WTC11 (cell line): ENCODE measurements at places on chromosomes 2 and 18.

DNA sequence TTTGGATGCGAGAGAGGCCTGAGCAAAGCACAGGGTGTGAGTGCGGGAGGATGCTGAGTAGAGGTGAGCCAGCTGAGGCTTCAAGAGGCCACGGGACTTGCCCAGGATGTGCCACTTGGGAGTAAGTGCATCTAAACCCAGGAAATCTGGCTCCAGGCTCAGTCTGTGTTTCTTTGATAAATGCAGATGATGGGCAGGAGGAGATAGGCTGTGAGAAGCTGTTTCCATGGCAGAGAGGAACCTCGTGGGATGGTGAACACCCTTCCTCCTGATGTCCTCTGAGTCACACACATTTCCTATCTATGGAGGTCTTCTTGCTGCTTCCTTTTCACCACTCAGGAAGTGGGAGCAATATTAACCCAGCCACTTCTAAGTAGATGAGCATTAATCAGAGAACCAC, 38.4 kb upstream of the CELF4 start:
- no peak for DNase-seq

GRCh38 chr2:68203587-68203986, 45.9 kb downstream of the PNO1 start:
- DNase-seq, result no peak

DNA sequence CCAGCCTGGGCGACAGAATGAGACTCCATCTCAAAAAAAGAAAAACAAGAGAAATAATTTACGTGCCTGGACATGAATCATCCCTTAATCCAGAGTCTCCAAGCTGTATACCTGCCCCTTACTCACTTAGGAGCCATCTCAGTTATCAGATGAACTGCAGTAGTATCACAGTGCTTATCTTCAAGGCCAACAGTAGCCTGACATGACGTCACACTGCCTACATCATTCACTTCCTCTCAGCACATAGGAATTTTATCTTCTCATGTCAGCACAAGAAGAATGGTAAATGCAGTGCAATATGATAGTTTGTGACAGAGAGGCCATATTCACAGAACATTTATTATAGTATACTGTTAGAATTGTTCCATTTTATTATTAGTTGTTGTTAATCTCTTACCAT, 216.6 kb downstream of the SS18 start:
- no peak for DNase-seq

GRCh38 chr18:31555971-31556747, 35.5 kb upstream of the TTR start:
- peak; percentile 24 for DNase-seq

DNA sequence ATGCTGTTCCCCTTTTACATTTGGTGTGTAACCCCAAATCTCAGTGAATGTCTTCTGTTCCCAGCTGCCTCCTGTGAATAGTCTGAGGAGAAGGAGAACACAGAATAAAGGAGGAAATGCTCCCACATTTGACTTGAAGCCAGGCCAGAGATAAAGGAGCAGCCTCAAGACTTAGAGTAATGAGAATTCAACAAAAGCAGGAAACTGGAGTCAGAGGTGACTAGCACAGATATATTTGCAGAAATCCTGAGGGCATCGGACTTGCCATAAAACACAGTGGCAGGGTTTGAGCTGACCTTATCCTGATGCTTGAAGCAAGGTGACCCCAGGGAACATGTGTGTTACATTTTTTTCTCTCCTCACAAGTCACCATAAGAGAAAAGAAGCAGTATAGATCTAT, 291.4 kb upstream of the RND3 start:
- DNase-seq, result no peak

- DNase-seq, result no peak
Measured at GRCh38 chr2:118380915-118381653, 292.8 kb downstream of the INSIG2 start.

DNA sequence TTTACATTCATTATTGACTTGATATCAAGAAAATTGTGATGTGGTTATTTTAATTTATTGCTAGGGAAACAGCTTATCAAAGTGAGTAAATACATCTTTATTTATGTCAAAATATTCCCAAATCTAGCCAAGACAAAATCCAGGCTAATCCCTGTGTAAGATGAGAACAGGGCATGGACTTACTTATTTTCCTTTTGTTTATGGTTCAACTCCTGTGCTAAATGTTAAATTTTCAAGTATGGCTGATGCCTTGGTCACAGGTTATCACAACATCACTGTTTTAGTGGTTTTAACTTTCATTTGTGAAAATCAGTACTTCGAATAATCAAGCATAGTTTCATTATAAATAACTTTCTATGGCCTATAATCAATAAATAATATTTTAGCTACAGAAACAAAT, 657.0 kb upstream of the SYT4 start:
- no peak for DNase-seq

- peak; percentile 22 for DNase-seq
Measured at GRCh38 chr2:71852141-71852711, 295.4 kb downstream of the CYP26B1 start.

- no peak for DNase-seq
Measured at GRCh38 chr2:238265605-238266004, 22.8 kb downstream of the PER2 start.

GRCh38 chr2:162220368-162220767, 22.9 kb downstream of the FAP start:
- no peak for DNase-seq

GRCh38 chr2:218582076-218582475, 13.4 kb downstream of the CNOT9 start:
- DNase-seq, result no peak

GRCh38 chr2:144771348-144771747, 251.4 kb upstream of the ZEB2 start:
- DNase-seq, result no peak

DNA sequence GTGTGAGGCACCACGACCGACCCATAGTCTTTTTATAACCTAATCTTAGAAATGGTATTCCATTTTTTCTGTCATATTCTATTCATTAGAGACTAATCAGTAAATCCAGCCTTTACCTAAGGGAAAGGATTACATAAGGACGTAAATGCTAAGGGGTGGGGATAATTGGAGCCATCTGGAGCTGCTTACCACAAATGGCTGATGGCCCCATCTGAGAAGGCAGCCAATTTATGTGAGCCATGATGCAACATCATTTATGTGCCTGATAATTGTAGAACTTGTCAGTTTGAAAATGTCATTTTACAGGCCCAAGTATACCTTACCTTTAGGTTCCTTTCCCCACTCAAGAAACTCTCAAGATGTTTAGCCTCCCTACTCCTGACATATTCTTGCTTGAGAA, 44.0 kb downstream of the ARHGEF33 start:
- DNase-seq, result no peak

- DNase-seq, result no peak
Measured at GRCh38 chr18:38415811-38416210, 850.2 kb upstream of the CELF4 start.

GRCh38 chr2:203361922-203362321, 33.7 kb downstream of the ABI2 start:
- no peak for DNase-seq

- DNase-seq, result no peak
Measured at GRCh38 chr18:73728657-73729056, 419.0 kb downstream of the FBXO15 start.

DNA sequence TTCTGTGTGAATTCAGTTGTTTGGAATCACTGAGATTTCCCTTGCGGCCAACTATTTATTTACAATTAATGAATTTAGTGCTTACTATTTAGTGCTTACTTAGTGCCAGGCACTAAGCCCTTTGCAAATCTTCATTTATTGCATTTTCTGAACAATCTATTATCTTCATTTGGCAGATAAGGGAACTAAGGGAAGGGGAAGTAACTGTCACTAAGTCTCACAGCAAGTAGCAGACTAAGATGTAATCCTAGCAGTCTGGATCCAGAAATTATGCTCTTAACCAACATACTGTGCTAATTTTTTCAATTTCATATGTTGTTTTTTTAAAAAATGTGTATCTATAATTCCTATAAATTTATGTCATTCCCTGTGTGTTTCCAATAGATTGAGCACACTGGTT, 214.4 kb upstream of the EPC2 start:
- no peak for DNase-seq

- DNase-seq, result peak; percentile 64
Measured at GRCh38 chr2:44927985-44928482, 13.5 kb upstream of the SIX3 start.

DNA sequence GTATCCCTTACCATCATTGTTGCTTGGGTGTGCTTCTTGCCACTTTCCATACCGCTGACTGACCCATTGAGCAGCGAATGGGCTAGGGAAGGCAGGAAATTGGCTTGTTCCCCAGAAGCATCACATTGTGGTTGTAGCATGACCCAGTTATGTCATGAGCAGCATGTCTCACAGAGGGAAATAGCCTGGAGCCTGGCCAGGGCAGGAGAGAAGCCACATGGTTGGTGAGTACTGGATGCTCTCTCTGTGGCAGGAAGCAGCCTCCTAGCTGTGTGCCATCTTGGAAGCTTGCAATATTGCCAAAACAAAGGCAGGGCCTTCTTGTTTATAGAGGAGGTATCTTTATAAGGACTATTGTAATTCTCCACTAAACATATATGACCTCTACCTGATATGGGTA, 482.6 kb downstream of the PIK3C3 start:
- DNase-seq, result no peak

DNA sequence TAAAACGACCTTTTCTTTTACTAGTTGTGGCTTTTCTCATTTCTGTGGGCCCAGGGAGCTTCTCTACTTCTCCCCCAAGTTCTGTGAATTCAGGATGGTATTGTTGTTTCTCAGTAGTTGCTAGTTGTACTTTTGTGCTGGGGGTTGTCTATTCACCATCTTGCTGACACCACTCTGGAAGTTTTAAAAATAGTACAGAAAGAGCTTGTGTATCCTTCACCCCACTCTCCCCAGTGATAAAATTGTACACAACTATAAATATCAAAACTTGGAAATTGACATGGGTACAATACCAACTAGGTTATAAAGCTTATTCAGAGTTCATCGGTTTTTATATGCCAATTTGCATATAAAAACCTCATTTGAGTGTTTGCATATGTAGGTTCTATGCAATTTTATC, 45.3 kb upstream of the REEP1 start:
- DNase-seq, result no peak

DNA sequence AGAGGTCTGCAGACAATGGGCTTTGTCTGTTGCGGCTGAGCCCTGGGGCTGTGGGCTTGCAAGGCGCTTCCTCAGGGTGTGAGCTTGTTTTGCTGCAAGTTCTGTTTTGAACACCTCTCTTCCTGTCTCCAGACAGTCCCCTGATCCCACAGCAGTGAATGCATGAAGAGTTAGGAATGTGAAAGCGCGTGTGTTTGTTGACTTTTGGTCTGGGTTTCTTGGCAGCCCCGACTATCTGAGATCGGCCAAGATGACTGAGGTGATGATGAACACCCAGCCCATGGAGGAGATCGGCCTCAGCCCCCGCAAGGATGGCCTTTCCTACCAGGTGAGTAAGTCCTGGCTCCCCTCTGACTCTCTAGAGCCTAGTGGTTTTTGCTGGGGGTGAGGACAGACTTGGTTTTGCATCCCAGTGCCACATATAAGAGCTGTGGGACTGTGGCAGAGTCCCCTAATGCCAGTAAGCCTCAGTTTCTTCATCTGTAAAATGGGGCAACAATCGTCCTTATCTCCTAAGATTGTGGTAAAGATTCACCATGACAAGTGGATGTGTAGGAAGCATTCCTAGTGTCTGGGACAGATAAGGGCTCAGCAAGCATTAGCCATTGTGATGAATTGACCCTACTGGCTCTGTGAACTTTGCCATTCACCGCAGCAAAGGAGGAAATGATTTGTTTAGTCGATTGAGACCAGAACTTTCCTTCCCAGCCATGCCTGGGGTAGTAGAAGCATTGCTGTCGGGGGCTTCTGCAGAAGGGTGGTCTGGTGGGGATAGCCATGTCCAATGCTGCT, 3.0 kb downstream of the LBH start:
- DNase-seq, result no peak

DNA sequence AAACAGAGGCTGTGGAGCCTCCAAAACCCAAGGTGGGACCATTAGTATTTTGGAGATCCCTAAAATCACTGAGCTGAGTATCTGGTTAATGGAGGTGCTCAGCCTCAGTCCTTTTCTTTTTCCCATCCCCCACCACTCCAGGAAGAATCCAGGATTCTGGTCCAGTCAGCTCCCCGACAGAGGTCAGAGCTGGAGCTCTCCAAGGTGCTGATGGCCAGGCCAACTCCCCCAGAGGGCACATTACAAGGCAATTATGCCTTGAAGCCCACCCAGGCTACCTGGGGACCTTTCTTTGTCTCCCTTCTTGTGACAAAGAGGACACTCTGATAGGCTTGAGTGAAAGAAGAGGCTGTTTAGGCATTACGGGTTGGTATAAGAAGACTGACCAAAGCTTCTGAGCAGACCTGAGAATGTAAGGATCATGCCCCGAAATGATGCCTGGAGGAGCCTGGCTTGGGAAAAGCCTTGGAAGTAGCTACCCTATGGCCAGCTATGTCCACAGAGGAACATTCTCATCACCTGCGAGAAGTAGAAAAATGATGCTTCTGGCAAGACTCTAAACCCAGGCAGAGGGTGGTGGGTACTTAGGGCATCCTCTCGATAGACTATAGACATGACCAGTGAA, 102.5 kb upstream of the LDAH start:
- peak; percentile 72 for DNase-seq

GRCh38 chr2:25845843-25846505, 32.3 kb downstream of the ASXL2 start:
- DNase-seq, result no peak

- no peak for DNase-seq
Measured at GRCh38 chr18:75115514-75115913, 93.4 kb downstream of the PTGR3 start.

DNA sequence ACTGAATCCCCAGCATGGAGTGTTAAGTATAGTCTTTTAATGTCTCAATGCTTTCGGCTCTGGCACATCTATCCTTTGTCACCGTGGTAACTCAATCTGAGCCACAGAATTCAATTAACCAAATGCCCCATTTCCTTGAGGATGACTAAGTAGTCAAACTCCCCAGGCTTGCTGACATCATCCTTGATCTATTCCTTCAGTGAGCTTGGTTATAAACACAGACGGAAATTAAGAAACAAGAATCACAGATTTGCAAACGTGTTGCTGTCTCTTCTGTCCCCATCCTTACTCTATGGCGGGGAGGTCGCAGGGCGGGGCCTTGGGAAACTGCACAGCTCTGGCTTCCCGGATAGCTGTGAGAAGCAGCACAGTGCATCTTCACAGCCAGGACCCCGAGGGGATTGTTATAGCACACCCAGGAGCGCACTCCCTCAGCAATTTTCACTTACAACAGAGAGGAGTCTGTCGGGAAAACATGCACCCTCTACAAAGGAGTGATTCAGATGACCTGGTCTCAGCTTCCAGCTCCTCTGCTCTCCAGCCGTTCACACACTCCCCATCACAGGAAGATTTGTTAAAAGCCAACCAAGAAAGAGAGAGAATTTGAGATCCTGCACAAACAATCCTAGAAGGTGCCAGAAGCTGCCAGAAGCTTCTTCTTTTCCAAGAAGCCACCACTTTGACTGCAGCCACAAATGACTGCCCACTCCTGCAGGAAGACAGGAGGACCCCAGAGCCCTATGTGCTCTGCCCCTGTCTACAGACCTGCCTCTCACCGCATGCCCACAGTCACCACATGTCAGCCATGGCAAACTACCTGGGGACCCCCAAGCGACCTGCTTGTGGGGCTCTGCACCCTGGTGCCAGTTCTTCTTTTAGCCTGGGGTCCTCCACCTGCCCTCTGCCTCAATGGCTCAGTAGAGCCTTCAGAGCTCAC, 44.9 kb upstream of the YWHAQ start:
- DNase-seq, result no peak
